Endothelial cell of umbilical vein (primary cell): ENCODE measurements at places on chromosomes 13 and 19.

DNA sequence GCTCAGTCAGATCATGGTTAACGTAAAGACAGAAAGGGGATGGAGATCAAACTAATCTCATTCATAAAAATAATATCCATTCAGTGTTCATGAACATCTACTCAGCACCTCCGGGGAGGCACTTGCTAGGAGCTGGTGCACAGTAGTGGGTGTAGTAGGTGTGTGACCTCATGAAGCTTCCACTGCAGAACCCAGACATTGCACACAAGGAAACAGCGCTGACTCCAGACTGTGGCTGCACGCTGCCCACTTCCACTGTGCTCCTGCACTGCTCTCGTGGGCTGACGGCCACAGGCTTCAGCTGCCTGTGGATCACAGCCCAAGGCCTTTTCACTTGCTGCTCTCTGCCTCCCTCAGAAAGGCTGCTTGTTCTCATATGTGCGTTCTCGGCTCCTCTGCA is 214.4 kb upstream of the ZNF507 start:
- H3K36me3 ChIP-seq = no peaks in the 10 kb centered on the region
- no peak overlapping the region for H3K4me3 ChIP-seq
- H3K27me3 ChIP-seq = no peaks in the 10 kb centered on the region
- H3K4me1 ChIP-seq = no peaks in the 10 kb centered on the region

DNA sequence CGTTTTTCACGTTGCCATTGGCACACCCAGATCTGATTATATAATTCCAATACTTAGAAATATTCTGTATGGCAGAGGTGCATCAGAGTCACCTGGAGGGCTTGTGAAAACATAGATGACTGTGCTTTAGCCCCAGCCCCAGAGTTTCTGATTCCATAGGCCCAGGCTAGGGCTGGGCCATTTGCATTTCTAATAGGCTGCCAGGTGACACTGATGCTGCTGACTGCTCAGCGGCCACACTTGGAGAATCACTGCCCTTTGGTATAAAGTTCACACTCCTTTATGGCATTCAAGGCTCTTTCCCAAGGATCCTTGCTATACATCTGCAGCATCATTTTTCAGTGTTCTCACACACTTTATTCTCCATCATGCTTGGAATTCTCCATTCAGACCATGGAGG is 137.1 kb downstream of the AKAP11 start:
- H3K27me3 ChIP-seq = peaks cover 6% of the 10 kb centered on the region
- no peaks in the 10 kb centered on the region for H3K4me1 ChIP-seq
- no peak overlapping the region for H3K4me3 ChIP-seq
- H3K36me3 ChIP-seq = no peaks in the 10 kb centered on the region
- no peak for DNase-seq

DNA sequence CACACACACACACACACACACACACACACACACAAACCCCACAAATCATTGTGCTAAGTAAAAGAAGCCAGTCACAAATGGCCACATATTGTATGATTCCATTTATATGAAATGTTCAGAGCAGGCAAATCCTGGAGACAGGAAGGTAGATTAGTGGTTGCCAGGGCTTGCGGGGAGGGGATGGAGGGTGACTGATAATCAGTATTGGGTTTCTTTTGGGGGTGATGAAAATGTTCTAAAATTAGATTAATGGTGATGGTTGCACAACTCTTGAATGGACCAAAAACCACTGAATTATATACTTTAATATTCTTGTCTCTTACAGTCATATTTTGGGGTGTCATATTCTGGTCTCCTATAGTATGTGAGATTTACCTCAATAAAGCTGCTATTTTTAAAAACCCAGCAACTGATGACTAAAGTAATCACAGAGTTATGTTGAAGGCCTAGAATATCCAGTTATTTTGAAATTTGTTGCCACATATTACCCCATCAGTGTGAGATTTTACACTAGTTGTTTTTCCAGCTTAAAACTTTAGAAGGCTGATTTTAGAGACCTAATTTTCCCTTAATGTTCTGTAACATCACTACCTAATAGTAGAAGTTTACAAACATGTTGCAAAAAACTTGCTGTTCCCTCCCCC is 20.3 kb downstream of the FLT1 start:
- no peaks in the 10 kb centered on the region for H3K36me3 ChIP-seq
- no peak overlapping the region for H3K4me3 ChIP-seq
- no peak for DNase-seq
- peaks cover 53% of the 10 kb centered on the region for H3K4me1 ChIP-seq

GRCh38 chr13:32940601-32941000 is 75.6 kb upstream of the KL start:
- DNase-seq = no peak
- no peaks in the 10 kb centered on the region for H3K4me1 ChIP-seq

DNA sequence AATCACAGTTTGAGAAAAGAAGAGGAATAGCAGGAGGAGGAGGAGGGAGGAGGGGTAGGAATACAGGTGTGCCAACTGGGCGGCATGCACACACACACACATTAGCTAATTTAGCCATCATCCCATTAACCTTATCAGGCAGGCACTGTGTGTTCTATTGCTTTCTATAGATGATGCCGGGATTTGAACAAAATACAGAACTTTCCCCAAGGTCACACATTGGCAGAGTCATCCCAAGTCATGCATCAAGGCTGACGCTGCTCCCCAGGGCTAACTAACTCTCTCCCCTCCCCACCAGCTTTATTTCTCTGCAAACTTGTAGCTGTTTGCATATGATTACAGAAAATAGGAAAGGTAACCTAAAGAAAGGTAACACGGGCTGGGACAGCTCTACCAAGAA is 83.0 kb downstream of the NUFIP1 start:
- no peaks in the 10 kb centered on the region for H3K4me1 ChIP-seq
- no peaks in the 10 kb centered on the region for H3K27me3 ChIP-seq
- no peak overlapping the region for H3K27ac ChIP-seq
- H3K4me3 ChIP-seq = no peak overlapping the region
- H3K36me3 ChIP-seq = no peaks in the 10 kb centered on the region
- DNase-seq = no peak

- H3K36me3 ChIP-seq = peaks cover 2% of the 10 kb centered on the region
- peaks cover 21% of the 10 kb centered on the region for H3K4me1 ChIP-seq
- H3K27me3 ChIP-seq = no peaks in the 10 kb centered on the region
- H3K4me3 ChIP-seq = no peak overlapping the region
- no peak overlapping the region for H3K27ac ChIP-seq
Measured at GRCh38 chr13:77022341-77022740, 4.6 kb downstream of the FBXL3 start.

DNA sequence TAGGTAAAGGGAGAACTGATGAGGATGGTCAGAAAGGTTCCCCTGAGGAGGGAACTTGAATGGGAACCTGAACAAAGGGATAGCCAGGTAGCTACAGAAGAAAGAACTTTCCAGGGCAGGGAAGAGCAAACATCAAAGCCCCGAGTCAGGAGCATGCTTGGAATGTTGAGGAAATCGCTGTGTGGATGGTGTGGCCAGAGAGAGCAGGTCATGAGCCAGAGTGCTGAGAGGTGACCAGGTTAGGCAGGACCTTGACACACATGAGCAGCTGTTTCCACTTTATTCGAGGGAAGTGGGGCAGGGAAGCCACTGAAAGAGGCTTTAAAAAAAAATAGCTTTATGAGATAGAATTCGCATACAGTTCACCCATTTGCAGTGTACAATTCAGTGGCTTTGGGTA is 4.4 kb downstream of the RAB8A start:
- H3K36me3 ChIP-seq = peaks cover under 1% of the 10 kb centered on the region
- no peak for DNase-seq
- no peaks in the 10 kb centered on the region for H3K27me3 ChIP-seq

GRCh38 chr13:44106266-44107152 is 226.8 kb downstream of the LACC1 start:
- no peak for DNase-seq
- no peak overlapping the region for H3K27ac ChIP-seq
- no peaks in the 10 kb centered on the region for H3K36me3 ChIP-seq

DNA sequence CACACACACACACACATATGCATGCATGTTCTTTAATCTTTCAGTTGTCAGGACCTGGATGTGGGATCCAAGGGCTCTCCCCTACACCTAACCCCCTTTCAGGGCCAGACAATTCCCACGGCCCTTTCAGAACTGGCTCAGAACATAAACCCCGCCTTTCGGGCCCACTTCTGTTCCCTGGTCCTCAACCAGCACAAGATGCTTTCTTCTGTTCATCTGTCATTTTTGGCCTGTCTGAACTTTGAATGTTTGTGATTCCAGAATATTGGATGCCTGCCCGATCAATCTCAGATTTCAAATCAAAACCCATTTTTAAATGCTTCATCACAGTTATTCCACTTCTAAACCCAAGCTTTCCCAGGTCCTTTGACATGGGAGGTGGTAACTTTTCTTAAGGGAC is 167.3 kb downstream of the USP12 start:
- no peak overlapping the region for H3K27ac ChIP-seq
- H3K4me1 ChIP-seq = no peaks in the 10 kb centered on the region
- no peak for DNase-seq
- no peak overlapping the region for H3K4me3 ChIP-seq

DNA sequence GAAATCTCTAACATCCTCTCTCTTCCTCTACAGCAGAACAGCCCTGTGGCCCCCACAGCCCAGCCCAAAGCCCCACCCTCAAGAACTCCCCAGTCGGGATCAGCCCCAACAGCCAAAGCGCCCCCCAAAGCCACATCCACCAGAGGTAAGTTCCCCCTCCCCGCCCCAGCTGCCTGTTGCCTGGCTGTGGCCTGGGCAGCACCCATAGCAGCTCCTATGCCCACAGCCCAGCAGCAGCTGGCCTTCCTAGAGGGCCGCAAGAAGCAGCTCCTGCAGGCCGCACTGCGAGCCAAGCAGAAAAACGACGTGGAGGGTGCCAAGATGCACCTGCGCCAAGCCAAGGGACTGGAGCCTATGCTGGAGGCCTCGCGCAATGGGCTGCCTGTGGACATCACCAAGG is 14.5 kb downstream of the CC2D1A start:
- no peak overlapping the region for H3K27ac ChIP-seq
- H3K4me1 ChIP-seq = no peaks in the 10 kb centered on the region
- no peaks in the 10 kb centered on the region for H3K27me3 ChIP-seq
- H3K36me3 ChIP-seq = peaks cover 5% of the 10 kb centered on the region

DNA sequence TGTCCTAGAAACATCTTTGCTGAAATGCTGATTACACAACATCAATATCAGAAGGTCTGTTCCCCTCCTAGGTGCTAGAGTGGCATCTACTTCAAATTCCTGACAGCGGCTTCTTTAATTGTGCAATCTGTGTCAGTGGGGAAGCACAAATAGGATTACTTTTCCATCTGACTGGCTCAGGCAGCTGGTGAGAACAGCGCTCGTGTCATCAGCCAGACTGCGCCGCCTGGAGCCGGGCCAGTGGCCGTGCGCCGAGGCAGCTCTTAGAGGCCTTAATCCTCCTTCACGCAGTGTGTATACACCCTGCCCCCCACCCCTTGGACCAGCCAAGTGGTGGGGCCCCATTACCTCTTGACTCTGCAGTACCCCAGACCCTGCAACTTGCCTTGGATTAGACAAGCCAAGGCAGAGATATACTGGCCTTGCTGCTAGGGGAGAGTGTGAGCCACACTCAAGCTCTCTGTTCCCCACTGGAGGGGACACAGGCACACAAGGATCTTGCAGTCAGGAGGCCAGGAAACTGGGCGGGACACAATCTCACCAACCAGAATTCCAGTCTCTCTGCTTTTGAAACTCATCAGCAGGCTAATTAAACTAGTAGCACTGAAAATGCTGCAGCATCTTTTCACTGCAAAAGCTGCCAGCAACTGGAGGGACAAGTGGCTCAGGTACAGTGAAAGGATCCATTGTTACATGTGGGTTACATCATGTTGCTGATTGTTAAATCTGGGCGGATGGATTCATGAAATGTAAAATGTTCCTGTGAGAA is 48.9 kb upstream of the EPHX3 start:
- DNase-seq = peak; percentile 53
- H3K36me3 ChIP-seq = no peaks in the 10 kb centered on the region
- H3K4me3 ChIP-seq = no peak overlapping the region
- H3K27me3 ChIP-seq = no peaks in the 10 kb centered on the region

DNA sequence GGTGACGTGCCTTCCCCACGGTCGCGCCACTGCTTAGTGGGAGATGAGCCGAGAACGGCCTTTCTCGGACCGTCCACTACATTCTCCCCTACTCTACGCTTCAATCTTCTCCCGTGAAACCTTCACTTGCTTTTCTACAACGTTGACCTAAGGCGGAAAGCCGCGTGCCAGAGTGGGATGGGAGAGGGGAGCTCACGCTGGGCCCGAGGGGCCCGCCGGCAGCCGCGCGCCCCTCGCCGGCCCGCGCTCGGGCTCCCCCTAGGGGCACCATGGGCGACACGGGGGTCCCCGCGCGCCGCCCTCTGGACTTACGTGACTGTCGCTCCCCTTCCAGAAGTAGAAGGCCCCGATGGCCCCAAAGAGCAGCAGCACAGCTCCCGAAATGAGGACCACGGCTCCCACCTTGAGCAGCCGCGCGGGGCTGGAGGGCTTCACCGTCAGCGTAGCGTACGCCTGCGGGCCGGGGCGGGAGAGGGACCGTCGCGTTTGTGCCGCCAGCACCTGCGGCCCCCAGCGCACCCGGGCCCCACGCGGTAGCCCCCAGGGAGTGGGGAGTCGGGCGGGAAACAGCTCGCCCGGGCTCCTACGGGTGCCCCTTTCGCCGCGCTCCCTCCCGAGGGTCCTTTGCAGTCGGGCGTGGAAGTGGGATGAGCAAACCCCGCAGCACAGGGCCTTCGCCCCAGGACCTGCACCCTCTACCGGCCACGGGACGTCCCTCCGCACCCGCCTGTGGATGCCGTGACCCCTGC is 727 bp downstream of the CNMD start:
- H3K27me3 ChIP-seq = peaks cover 28% of the 10 kb centered on the region
- DNase-seq = peak; percentile 15
- no peaks in the 10 kb centered on the region for H3K36me3 ChIP-seq

GRCh38 chr19:28500982-28501630 is 711.8 kb downstream of the UQCRFS1 start:
- no peak overlapping the region for H3K4me3 ChIP-seq
- H3K27ac ChIP-seq = no peak overlapping the region
- DNase-seq = no peak
- H3K36me3 ChIP-seq = no peaks in the 10 kb centered on the region
- H3K27me3 ChIP-seq = no peaks in the 10 kb centered on the region

DNA sequence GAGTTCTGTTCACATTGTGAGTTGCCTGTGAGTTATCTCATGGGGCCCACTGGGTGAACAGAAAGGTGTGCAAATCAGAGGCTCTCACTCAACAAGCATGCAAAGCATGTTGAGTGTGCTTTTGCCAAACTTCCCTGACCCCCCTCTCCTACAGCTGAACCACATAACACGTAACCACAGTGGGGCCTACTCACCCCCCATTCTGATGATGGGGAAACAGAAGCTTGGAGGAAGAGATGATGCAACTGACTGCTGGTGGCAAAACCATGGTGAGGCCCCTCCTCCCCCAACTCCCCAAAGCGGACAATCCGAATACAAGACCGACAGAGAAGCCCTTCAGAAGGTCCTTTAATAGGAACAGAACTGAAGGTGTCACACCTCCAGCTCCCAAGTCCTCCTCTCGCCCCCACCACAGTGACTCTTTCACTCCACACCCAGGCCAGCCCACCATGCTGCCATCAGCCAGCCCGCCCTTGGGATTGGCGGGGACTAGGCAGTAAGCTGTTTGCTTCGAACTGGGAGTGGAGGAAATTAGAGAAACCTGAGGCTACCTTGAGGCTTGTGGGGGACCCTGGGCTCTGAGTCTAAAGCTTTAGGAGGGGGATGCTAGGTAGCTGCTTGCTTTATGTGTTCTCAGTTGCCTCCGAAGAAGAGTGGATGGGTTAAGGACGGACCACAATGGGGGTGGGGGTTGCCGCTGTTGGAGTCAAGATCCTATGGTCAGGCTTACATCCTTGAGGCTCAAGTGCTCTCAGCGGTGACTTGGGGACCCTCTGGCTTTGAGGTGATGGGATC is 3.8 kb downstream of the ZNF784 start:
- no peaks in the 10 kb centered on the region for H3K27me3 ChIP-seq
- peaks cover 8% of the 10 kb centered on the region for H3K4me1 ChIP-seq
- H3K36me3 ChIP-seq = no peaks in the 10 kb centered on the region
- H3K4me3 ChIP-seq = no peak overlapping the region
